ENCODE measurements at places on chromosomes 13 and 19.

DNA sequence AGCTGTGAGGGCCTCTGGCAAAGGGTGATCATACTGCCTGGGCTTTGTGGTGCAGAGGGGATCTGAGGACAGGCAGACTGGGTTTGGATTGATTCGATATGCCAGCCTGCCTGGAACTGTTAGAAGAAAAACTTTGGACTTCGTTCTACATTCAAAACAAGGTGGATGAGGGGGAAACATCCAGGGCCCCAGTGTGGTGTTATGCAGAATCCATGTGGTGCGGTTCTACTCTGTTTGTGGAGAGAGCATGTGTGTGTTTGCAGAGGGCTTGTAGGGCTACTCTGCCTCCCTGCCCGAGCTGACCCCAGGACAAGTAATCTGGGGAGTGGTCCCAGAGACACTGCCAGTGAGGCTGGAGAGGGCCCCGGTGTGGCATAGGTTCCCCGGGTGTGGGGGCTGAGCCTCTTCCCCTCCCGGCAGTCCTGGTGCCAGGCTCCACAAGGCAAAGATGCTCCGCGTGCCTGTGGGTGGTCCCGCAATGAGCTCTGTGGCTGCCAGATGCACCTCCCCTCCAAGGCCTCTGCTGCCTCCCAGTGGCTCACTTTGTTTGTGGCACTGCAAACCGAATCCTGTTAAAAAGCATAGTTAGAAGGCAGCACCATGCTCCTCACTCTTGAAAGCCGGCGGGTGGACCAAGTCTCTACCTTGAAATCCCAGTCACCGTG, 22.3 kb upstream of the TFDP1 start:
- DNase-seq = peak; percentile 59

GRCh38 chr13:32390048-32390447, 37.9 kb downstream of the N4BP2L1 start:
- DNase-seq = no peak

- peak; percentile 58 for DNase-seq
These were observed 1180.1 kb upstream of the ATXN8OS start for GRCh38 chr13:68927387-68928026.

- DNase-seq = no peak
These were observed 3.5 kb downstream of the SIGLEC5 start for GRCh38 chr19:51626675-51627074.

- DNase-seq = no peak
These were observed at the start of gene ZNF677 for GRCh38 chr19:53254411-53255341. TSS of gene ZNF677 (minus strand) at chr19:53254873. CDS start at chr19:53251550, 3,323 bp downstream.
